H1 (cell line): ENCODE measurements at places on chromosomes 12 and 14. TPM values are rescaled to one million over a fixed set of nuclear protein-coding genes. Genes with fewer than 3 reads are reported as not detected.

The FERMT2 gene
- total RNA-seq = 120 and 142 TPM in 2 replicates

The ANKS1B gene
- 6.1 and 8.5 TPM in 2 replicates for total RNA-seq

The AKAP3 gene
- total RNA-seq = 1.0 and 1.3 TPM in 2 replicates

GRCh38 chr12:103771466-103771865 is 69.6 kb downstream of the NT5DC3 start:
- no peaks in the 10 kb centered on the region for H3K36me3 ChIP-seq
- no peaks in the 10 kb centered on the region for H3K27me3 ChIP-seq
- H3K4me3 ChIP-seq = no peak overlapping the region
- DNase-seq = peak; percentile 38
- peaks cover 6% of the 10 kb centered on the region for H3K4me1 ChIP-seq

- H3K27ac ChIP-seq = no peak overlapping the region
- no peak for DNase-seq
- H3K4me1 ChIP-seq = peaks cover 5% of the 10 kb centered on the region
These were observed 16.7 kb downstream of the LGR5 start for GRCh38 chr12:71456316-71456715.

The IGFBP6 gene
- total RNA-seq = 13.7 and 16.4 TPM in 2 replicates

GRCh38 chr14:79693935-79694334 is 517.4 kb downstream of the DIO2 start:
- no peak overlapping the region for H3K27ac ChIP-seq
- H3K27me3 ChIP-seq = no peaks in the 10 kb centered on the region
- H3K4me3 ChIP-seq = no peak overlapping the region

The RHNO1 gene
- total RNA-seq = 41.9 and 55.8 TPM in 2 replicates

The TAS2R10 gene
- total RNA-seq = not detected in 2 replicates

DNA sequence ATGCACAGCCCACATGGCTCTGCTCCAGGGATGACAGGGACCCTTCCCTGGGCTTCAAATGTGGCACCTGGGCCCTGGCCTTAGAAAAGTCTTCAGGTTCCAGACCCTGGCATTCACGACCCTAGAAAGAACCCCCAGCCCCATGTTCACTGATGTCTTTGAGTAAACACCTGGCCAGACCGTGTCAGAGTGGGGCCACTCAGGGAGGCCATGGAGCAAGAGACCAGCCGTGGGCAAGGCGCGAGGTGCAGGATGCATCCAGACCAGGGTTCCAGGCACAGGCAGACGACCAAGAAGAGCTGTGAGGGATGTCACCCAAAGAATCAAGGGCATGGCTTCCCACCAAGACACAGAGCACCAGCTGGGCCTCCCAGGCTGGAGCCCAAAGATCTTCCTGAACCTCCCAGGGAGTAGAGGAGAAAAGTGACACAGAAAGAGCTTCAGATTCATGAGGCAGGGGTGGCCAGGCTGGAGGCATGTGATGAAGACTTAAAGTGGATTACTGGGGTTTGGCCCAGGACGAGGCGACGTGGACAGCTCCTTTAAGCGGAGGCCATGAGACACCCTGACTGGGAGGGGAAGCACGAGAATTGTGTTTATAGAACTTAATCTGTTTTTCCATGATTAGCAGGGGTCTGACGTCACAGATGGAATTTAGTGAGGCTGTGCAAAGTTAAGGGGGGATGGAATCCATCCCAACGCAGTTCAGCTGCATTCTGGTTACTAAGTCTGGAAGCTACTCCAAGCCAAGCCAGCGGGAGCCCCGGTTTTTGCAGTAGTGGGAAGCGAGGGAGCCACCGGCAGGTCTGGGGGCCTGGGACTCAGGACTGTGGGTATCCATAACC is 61.6 kb downstream of the ARL6IP4 start:
- no peak for DNase-seq
- H3K27ac ChIP-seq = no peak overlapping the region
- H3K4me3 ChIP-seq = no peak overlapping the region
- H3K4me1 ChIP-seq = no peaks in the 10 kb centered on the region; the same call in 1 of the 2 replicates

The GPR137C gene
- 3.2 and 4.3 TPM in 2 replicates for total RNA-seq
